SHP77 (cell line): ENCODE measurements at places on chromosomes 13 and 19.

DNA sequence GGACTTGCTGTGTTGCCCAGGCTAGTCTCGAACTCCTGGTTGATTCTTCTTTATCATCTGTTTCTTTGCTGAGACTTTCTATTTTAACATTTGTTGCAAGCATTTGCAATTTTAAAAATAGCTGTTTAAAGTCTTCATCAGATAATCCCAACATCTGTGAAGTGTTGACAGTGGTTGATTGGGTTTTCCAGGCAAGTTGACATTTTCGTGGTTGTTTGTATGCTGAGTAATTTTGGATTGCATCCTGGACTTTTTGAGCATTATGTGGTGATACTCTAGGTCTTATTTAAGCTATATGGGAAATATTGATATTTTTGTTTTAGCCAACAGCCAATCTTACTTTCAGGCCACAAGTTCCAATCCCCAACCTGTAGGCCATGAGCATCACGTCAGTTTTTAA lies 25.1 kb downstream of the AP1M1 start:
- no peak for DNase-seq

DNA sequence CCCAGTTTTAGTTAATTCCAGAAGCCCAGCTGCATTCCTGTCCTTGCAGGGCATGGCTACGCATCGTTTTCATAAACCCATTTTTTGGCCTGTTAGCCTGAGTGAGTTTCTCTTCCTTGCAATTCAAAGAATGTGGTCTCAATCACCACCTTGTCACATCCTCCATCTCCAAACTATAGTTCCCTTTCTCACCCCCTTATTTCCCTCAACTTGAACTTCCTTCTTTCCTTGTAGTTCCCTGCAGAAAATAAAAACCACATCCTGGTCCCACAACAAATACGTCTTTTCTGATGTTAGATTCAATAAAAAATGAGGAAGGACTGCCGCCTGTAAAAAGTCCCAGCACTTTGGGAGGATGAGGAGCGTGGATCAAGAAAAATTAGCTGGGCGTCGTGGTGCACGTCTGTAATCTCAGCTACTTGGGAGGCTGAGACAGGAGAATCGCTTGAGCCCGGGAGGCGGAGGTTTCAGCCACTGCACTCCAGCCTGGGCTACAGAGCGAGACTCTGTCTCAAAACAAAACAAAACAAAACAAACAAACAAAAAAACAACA lies 13.2 kb downstream of the ADGRE3 start:
- no peak for DNase-seq

GRCh38 chr19:31119951-31120690 lies 229.1 kb downstream of the TSHZ3 start:
- DNase-seq: no peak

- DNase-seq: no peak
Observed at GRCh38 chr13:72341904-72342303, 385.5 kb downstream of the MZT1 start.

DNA sequence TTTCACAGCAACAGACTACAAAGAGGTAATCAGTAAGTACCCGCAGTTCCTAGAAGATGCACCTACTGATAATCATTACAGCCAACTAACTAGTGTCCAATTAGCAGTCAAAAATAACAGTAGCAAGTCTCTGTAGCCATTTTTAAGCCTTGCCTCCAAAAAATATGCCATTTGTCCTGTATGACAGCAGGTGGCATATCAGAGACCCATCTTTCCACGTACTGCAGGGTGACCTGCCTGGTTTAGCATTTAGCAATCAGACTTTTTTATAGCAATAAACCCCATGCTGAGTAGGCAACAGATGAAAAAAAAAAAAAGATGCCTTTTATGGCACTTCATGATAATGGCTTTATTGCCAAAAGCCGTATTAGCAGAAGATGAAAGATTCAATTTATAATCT lies 155.3 kb upstream of the LSM14A start:
- no peak for DNase-seq

GRCh38 chr13:100536643-100537180 lies 51.9 kb downstream of the GGACT start:
- no peak for DNase-seq

DNA sequence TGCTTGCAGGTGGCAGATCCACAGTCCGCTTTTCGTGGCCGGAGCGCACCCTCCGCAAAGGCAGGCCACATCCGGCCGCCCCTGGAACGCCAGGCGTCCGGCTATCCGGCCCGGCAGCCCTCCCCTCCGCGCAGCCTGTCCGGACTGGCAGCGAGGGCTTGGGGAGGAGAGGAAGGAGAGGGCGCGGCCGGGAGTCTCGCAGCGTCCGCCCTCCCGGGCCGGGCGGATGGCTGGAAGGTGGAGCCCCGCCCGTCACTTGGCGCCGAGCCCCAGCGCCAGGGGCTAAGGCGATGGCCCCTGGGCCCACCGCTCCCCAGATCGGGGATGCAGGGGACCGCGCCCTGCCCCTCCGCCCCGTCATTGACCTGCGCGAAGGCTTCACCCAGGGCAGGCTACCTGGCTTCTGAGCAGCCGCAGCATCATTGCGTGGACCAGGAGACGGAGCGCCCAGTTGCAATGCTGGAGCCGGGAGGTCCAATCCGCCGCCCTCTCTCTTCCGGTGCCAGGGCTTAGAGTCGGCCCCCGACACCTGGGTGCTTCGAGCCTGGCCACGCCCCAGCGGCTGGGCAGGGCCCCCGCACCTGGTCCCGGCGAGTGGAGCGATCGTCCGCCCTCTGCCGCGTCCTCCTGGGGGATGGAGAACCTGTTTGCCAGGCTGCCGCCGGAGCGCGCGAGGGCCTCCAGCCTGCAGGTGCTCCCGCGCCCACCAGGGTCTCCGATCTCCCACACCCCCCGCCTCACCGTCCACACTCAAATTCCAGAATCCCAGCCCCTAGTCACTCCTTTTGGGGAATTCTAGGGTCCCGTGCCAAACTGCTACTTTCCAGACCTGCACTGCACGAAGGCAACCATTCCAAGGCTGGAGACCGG lies at the start of gene FUT1:
Gene FUT1 (minus strand): TSS at position 146 of the 870 bp plus-strand sequence. CDS start 1,360 bp downstream, outside the sequence.
- DNase-seq: peak; percentile 81

- DNase-seq: no peak
Observed at GRCh38 chr13:81078048-81078447, 737.1 kb upstream of the SPRY2 start.

- no peak for DNase-seq
Observed at GRCh38 chr13:38528986-38529385, 157.9 kb upstream of the FREM2 start.

GRCh38 chr19:8814176-8814575 lies 17.9 kb downstream of the ZNF558 start:
- no peak for DNase-seq

- DNase-seq: no peak
Observed at GRCh38 chr19:43747557-43748204, 7.1 kb downstream of the SMG9 start.

- DNase-seq: no peak
Observed at GRCh38 chr13:63409791-63410351, 1994.2 kb upstream of the PCDH20 start.

DNA sequence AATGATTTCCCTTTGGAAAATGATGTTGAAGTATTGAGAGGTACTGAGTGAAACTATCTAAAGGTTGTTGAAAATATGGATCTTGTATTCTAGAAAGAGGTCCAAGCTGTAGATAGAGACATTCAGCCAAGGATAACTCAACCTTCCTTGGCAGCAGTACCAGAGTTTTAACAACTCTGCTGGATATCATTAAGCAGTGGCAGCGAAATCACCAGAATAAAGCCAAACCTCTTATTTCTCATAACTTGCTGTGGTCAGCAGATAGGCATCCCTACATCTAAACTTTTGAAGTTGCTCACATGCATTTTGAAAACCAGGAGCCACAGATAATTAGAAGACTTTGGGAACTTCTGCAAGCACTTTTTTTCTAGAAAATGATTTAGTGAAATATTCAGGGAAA lies 559.8 kb downstream of the IRS2 start:
- DNase-seq: no peak

DNA sequence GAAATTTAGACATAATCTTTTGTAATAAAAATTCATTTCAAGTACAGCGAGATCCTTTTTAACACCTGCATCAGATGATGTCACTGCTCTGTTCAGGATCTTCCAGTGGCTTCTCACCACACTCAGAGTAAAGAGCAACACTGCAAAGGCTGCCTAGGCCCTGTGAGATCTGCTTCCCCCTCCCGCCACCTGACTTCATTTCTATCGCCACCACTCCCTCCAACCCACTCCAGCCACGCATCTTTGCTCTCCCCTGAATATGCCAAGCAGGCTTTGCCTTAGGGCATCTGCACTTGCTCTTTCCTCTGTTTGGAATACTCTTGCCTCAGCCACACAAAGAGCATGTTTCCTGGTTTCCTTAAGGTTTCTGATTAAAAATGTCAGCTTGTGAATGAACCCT lies 58.3 kb downstream of the MBNL2 start:
- DNase-seq: no peak

DNA sequence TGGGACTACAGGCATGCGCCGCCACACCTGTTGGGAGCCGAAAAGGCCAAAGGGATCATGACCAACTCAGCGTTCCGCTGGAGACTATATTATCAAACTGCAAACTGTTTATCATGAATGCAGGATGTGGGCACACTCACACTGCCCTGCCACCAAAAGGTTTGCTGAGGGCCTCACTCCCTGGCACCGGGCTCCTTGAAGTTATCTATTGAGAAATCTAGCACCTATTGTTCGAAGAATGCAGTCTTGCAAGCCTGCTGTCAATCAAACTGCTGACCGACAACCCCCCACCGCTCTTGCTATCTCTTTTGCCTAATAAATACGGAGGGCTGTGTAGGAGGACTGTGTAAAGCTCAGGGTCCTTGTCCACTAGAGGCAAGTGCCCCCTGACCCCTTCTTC lies 5.2 kb upstream of the ZNF836 start:
- no peak for DNase-seq

- DNase-seq: no peak
Observed at GRCh38 chr13:108769213-108770070, 140.0 kb downstream of the MYO16 start.

- DNase-seq: no peak
Observed at GRCh38 chr13:93480553-93481106, 254.0 kb downstream of the GPC6 start.

DNA sequence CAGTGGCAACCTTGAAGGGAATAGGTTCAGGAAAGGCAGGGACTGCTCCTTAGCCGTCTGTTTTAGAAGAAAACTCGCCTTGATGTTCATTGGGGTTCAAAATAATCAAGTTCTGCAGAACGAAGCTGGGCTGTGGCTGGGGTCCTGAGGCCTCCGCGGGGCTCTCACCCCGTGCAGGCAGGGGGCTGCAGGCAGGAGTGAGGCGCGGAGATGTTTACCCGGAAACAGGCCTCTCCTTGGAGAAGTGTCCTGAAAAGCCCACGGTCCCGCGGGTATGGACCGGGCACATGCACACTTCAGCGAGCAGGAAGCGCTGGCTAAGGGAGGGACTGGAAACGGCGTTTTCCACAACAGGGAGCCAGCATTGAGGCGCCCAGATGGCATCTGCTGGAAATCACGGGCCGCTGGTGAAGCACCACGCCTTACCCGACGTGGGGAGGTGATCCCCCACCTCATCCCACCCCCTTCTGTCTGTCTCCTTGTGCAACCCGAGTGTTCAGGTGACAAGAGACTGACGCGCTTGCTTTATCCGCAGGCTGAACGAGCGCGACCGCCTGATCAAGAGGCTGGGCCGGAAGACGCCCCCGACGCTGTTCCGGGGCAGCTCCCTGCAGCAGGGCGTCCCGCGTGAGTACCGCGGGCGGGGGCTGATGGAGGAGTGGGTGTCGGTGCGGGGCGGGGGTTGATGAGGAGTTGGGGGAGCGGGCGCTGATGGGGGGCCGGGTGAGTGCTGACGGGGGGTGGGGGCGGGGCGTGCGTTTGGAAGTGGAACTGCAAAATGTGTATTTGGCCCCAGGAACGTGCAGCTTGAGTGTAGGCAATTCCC lies 39.6 kb downstream of the SHISA2 start:
- no peak for DNase-seq

DNA sequence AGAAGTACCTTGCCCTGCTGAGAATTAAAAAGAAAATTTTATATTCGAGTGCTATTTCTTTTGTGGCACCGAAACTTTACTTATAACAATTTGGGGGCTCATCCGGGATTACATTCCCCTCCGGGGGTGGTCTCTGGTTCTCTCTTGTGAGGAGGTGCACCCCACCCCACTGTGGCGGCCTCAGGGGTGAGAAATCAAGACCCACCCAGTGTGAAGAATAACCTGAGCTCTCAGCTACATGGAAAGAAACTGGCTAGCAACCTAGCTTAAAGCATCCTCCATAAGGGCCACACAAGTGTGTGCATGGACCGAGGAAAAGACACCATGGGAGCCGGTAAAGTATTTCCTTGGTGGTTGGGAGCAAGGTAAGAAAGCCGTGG lies 50.9 kb upstream of the ANKRD10 start:
- DNase-seq: no peak

DNA sequence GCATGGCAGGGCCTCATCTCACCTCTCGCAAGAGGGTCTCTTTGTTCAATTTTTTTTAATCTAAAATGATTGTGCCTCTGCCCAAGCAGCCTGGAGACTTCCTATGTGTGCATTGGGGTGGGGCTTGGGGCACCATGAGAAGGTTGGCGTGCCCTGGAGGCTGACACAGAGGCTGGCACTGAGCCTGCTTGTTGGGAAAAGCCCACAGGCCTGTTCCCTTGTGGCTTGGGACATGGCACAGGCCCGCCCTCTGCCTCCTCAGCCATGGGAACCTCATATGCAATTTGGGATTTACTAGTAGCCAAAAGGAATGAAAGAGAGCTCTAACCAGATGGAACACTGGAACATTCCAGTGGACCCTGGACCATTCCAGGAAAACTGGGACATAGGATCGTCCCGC lies 8.0 kb downstream of the FXYD3 start:
- no peak for DNase-seq

GRCh38 chr13:95921485-95921884 lies 131.7 kb downstream of the UGGT2 start:
- DNase-seq: no peak

GRCh38 chr13:38606699-38607535 lies 80.0 kb upstream of the FREM2 start:
- no peak for DNase-seq

- no peak for DNase-seq
Observed at GRCh38 chr19:31567776-31568175, 218.5 kb upstream of the TSHZ3 start.

DNA sequence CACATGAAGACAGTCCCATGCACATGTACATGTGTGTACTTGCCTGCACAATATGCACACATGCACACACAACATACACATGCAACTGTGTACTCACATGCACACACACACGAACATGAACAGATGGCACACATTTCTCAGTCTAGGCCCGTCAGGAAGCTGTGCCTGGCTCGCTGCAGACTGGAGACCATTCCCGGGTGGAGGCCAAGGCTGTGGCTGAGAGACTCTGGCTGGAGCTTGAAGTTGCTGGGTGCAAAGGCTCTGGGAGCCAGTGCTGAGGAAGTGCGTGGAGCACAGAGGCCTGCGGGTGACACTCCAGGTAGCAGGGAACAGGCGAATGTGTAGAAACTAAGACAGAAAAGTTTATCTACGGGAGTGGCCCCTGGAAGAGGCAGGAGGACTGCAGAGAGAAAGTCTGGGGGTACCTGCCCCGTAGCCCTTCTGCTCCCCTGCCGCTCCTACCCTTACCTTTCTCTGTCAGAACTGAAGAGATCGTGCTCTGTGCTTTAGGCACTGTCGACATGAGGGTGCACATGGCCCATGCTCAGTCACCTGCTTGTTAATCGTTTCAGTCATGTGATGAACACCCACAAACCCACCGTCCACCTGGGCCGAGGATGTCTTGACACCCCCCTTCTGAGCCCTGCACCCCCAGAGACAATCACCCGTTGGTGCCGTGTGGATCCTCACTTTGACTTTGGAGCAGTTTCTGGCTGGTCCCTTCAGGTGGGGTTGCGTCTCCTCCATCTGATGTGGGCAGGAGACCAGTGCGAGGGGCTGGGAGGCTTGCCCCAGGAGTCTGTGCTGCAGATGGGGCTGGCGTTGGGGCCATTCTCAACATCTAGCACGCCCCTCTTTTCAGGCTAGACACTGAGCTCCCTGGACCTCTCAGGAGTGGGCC lies 69.4 kb downstream of the TEX29 start:
- DNase-seq: no peak
